ENCODE measurements at places on chromosomes 7 and 10. TPM values are rescaled to one million over a fixed set of nuclear protein-coding genes. Genes with fewer than 3 reads are reported as not detected.
A peak's percentile ranks its signal among the peaks of the same experiment; 100 is the strongest.

GRCh38 chr7:128267595-128267924 is 26.5 kb downstream of the LEP start:
- no peak for DNase-seq

- no peak for DNase-seq
These were observed 182.2 kb downstream of the HTR7 start for GRCh38 chr10:90675621-90676020.

DNA sequence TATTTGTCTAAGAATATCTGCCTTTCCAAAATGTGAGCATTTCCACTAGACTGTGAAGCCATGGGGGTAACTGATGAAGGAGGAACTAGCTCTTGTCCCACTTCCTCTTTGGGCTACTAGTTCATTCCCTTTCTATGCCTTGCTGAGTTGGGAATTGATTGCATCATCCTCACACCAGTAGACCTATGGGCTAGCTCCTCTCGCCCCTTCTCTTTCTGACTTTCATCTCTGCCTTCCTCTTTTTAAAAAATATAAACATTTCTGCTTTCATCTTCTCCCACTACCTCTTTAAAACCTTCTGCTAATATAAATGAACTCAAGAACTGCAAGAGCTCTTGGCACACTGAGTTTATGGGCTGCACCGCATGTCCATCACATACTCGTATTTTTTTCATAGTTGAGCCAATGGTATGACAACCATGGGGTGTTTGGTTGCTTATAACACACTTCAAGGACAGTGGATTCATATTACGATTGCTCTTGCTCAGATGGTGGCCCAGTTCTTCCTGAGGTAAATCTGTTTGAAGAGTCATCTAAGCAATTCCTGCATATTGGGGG is 182.0 kb downstream of the REEP3 start:
- no peak for DNase-seq

GRCh38 chr10:11863353-11864109 is 40.4 kb downstream of the PROSER2 start:
- DNase-seq: no peak

- no peak for DNase-seq
These were observed 94.2 kb downstream of the MTPAP start for GRCh38 chr10:30254926-30255325.

DNA sequence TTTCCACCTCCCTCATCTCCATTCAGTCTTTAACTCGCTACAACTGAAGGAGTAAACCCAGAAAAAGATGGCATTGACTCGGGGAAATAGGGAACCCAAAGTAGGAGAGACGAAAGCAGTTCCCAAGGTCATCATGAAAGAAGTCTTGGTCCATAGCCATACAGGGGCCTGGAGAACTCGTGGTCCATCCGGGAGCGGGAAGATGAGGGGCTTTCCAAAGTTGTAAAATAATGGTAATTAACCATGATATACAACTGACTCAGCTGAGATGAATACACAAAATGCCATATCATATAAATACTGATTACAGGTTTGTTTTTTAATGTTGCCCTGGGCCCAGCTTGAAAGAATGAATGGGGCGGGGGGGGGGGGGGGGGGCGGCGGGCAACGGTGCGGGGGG is 32.3 kb downstream of the RBM17 start:
- DNase-seq: no peak

GRCh38 chr7:104795086-104795485 is 218.9 kb upstream of the KMT2E start:
- no peak for DNase-seq

GRCh38 chr7:2212906-2213305 is 19.8 kb downstream of the MAD1L1 start:
- DNase-seq: no peak

DNA sequence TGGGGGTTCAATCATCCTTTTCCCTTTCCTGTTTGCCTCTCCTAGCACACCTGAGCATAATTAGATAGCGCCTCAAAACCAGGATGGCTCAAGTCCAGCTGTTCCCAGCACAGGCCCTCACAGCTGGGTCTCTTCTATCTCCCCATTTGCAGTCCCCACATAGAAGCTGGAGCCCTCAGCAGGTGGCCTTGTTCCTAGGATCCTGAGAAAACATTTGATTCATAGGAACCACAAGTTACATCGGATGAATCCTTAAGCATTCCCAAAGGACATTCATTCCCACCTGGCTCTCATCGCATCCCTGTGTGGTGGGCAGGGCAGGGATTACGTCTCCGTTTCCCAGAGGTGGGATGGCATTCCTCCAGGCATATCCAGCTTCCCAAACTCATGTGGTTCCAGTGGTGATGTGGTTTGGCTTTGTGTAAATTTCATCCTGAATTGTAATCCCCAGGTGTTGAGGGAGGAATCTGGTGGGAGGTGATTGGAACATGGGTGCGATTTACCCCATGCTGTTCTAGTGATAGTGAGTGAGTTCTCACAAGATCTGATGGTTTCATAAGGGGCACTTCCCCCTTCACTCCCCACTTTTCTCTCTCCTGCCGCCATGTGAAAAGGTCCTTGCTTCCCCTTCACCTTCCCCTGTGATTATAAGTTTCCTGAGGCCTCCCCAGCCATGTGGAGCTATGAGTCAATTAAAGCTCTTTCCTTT is 49.8 kb upstream of the LEP start:
- DNase-seq: no peak

DNA sequence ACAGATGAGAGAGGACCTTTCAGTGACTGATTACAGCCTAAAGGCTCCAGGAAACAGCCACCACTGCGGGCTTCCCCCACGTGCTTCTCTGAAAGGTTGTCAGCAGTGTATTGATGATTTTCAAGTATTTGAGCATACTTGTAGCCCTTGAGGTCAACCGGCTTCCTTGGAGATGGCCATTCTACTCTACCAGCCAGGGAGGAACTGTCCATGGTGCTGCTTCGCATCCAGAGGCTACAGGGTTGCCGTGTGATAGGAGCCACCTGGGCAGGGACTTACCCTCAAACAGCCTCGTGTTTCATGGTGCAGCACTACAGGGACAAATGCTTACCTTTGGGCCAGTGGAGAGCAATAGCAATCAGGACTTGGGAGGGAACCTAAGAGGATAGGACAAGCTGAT is 179.5 kb downstream of the DPP6 start:
- peak; percentile 6 for DNase-seq

- no peak for DNase-seq
These were observed 885.3 kb downstream of the XPNPEP1 start for GRCh38 chr10:109037978-109038377.

- no peak for DNase-seq
These were observed 87.3 kb downstream of the CCSER2 start for GRCh38 chr10:84415539-84416244.

Gene PNLIPRP3
- polyA plus RNA-seq: 0.17 TPM

Gene TUBAL3
- polyA plus RNA-seq: not detected
